Umbilical cord (tissue), 2 donors: ENCODE measurements at places on chromosomes 2 and 18. TPM values are rescaled to one million over a fixed set of nuclear protein-coding genes. Genes with fewer than 3 reads are reported as not detected.

- DNase-seq = no peak
These were observed 19.2 kb downstream of the KCNF1 start for GRCh38 chr2:10930721-10931516.

DNA sequence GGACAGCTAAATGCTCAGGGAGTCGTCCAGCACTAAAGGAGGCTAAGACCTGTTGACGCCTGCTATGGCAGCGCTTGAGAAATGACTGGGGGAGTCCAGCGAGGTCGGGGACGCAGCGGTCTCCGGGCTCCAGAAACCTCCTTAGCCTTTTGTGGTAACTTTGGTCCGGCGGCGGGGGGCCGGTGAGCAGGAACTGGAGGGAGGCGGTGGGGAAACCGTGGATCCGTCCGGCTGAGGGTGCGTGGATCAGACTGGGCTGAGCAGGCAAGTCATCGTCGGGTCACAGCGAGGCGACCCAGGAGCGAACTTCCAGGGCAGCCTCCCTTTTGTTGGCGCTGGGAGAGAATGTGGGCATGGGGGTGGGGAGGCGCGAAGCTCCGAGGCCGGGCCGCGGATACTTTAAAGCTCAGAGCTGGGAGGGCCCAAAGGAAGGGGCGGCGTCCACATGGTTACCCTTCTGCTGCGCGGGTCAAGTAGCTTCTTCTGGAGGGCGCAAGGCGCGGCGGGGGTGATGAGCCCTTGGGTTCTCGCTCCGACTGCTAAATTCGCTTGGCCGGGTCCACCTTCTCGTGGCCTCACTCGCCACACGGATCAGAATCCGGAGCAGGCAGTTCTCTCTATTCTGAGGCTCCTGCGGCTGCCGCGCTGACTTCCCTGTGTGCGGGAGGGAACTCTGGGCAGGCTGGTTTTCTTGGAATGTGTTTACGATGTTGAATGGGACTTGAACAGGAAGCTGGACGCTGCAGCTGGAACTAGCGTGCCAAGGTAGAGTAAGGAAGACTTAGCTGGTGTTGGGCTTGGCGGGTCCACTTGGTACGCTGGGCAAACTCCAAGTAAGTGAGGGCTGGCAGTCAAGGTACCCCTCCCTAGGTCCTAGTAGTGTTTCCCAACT, 920 bp downstream of the GULP1 start:
- peak; percentile 91 for DNase-seq

- no peak for DNase-seq
These were observed 114.3 kb downstream of the CACNB4 start for GRCh38 chr2:151984424-151985083.

Gene SLC25A12
- 32.0 TPM for total RNA-seq

DNA sequence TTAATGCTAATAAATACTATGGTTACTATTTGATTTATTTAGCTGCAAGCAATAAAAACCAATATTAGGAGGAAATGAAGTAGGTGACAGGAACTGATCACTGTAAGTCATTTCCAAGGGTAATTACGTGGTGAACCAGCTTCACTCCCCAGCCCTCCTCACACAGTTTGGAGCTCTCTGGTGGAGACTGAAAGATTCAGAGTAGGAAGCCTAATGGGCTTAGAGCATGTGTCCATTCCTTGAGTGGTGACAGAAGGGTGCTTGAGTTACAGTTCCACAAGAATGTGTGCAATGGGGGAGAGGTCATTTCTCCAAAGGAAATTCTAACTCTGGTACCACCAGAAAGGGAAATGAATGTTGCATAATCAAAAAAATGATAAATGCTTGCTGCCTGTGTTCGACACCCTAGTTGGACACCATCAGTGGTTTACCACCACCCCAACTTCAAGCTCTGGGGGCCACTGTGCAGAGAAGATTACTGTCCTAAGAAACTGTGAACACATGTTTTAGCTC, 285.1 kb upstream of the MMADHC start:
- no peak for DNase-seq

Gene FZD7
- total RNA-seq = 85.7 TPM
